ENCODE measurements at places on chromosomes 2 and 18.

GRCh38 chr2:202918860-202919259 is 6.8 kb downstream of the CARF start:
- no peak for DNase-seq

DNA sequence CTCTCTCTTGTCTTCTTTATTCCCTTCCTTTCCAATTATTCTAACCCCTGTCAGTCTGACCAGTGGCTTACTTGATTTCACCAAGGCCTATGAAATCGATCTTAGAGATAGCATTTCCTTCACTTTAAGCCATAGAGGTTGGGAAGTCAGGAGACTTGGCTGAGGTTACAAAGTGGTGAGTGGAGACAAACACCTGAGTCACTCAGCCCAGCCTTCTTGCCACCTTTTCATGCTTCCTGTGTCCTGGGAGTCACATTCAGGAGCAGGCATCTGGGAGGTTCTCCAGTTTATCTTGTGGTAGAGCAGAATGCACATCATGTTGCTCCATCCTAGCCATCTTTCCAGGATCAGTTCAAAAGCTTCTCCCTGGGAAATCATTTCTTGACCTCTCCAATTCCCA is 59.1 kb downstream of the VSNL1 start:
- no peak for DNase-seq

DNA sequence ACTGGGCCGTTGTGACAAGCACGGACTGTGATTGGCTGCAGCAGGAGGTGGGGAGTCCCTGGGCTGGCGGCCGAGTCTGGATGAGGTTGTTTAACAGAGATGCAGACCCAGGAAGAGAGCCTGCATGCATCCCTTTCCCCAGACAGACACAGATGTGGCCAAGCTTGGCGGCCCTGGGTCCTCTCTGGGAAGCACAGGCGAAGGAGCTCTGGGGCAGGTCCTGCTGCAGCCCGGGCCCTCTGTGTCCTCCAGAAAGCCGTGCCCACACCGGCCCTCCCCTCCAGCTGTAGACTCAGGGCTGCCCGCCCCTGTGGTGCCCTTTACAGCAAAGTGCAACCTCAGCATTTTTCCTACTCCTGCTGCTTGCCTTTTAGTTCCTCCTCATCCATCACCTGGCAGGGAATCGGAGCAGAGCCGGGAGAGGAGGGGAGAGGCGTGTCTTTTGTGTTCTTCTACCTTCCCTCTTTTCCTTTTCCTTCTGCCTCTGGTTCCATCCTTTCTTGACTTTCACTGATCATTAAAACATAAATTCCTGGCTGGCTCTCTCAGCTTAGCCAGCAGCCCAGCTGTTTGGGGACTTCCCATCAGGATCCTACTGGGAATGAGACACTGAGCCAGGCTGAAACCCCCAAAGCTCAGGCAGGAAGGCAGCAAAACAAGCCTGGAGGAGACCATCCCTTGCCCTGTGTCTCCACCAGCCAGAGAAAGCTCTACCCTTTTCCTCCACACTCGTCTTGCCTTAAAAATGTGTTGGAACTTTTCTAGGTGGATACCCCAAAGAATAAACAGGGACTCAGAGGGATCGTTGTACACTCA is 75.0 kb downstream of the CTIF start:
- DNase-seq = peak; percentile 34

DNA sequence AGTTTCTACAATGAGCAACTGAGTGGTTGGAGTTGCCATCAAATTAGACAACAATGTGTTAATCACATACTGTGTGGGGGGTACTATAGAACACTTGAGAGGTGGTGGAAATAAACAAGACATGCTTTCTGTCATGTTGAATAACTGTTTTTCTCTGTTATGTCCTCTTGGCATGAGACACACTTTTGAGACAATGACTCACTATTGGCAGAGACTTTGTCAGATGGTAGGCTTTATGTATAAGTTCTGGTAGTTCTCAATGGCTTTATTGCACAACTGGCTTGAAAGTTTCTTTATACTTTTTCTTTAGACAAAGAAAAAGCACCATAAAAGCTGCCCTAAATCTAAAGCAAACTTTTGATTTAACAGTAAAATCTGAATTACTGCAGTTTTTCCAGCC is 578.7 kb downstream of the ADCYAP1 start:
- no peak for DNase-seq

GRCh38 chr2:233262562-233262961 is 11.1 kb downstream of the ATG16L1 start:
- no peak for DNase-seq

DNA sequence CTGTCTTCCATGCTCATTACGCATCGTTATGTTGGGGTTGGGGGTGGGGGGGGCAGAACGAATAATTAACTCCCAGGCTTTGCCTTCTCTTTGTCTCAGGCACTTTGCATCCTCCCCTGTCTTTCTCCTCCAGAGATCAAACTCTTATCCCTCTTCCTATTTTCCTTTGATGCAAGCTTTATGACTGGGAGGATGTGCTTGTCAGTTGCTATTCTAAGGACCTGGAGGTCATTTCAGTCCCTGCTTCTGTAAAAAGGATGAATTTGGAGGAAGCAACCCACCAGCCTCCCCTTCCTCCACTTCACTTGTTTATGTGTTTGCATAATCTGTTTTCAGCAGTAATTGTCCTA is 87.5 kb downstream of the ZCCHC2 start:
- DNase-seq = no peak
